ENCODE measurements at places on chromosomes 6 and 20.

- DNase-seq = no peak
These were observed 90.7 kb upstream of the F13A1 start for GRCh38 chr6:6411115-6411514.

DNA sequence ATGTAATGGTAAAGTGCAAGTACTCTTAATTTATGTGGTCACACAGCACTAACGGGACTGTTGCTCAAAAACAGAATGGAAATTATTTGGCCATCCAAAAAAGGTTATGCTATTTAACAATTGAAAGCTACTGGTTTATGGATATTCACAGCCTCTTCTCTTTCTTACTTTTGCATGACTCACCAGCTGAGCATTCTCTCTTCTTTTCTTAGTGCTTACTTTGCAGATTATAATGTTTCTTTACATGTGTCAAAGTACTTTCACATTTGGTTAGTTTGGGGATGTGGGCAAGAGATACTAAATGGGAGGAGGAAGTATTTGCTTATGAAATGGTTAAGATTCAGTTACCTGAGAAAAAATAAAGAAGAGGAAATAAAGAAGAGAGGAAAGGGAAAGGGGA lies 610.5 kb downstream of the HTR1B start:
- DNase-seq = no peak

GRCh38 chr6:53734473-53735299 lies 60.1 kb upstream of the LRRC1 start:
- no peak for DNase-seq

DNA sequence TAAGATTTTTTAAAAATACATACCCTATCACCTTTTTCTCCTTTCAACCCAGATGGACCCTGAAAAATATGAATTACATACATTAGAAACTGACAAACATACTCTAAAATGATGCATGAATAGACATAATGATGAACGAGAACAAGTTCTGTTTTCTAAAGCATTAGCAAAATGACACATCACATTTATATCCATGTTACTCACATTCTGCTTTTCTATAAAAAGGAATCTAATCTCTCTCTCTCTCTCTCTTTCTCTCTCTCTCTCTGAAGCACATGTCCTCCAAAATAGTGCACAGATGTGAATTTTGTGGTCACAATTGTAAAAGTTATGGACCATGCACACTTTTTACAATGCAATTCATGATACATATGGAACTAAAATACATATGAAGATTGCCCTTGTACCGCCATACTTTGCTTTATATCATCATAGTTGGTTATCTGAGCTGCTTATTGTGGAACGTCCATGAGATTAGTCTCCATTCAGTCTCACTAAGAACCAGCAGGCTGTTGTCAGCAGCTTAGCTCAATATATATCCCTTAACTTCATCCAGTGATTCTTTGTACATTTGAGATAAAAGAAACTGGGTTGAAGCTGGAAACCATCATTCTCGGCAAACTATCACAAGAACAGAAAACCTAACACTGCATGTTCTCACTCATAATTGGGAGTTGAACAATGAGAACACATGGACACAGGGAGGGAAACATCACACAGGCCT lies 114.2 kb downstream of the COL12A1 start:
- DNase-seq = no peak

- DNase-seq = no peak
These were observed 20.9 kb upstream of the KLHL31 start for GRCh38 chr6:53686355-53686940.
